OCI-M1 (cell line): ENCODE measurements at places on chromosomes 1 and 21.

- DNase-seq = peak; percentile 66
Observed at GRCh38 chr1:10338047-10338446, 60.8 kb upstream of the PGD start.

DNA sequence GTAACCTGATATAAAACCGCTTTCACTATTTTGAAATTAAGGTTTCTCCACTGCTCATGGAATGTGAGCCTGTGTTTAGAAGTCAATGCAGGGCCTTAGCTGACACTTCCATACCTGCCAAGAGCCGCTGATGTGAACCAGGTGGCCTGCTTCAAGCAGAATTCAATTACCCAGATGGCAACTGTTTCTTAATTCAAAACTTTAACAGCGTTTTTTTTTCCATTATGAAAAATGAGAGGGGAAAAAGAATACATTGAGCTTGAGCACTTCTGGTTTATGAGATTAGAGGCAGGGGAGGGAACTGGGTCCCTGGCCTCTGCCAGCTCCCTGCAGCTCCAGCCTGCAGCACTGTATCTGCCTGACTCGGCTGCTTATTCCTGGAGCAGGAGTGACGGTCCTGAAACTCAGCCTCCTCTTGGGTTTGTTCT, 7.7 kb upstream of the ATP1A1 start:
- DNase-seq = peak; percentile 24

- no peak for DNase-seq
Observed at GRCh38 chr1:103180660-103181059, 72.3 kb upstream of the COL11A1 start.

GRCh38 chr1:10528066-10529014, 53.6 kb downstream of the PEX14 start:
- DNase-seq = no peak

DNA sequence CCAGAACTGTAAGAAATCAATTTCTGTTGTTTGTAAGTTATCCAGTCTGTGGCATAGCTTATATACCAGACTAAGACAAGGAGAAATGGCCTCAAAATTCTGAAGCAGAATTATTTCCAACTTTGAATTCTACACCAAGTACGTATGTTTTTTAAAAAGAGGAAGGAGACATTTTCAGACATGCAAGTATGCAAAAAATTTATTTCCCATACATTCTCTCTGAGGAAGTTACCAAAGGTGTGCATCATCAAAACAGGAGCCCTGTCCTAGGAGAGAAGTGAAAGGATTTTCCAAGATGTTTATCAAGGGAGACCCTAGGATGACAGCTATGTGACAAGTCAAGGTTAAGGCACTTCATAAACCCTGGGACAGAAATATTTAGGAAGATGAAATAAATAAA, 49.3 kb upstream of the RABGAP1L start:
- no peak for DNase-seq

DNA sequence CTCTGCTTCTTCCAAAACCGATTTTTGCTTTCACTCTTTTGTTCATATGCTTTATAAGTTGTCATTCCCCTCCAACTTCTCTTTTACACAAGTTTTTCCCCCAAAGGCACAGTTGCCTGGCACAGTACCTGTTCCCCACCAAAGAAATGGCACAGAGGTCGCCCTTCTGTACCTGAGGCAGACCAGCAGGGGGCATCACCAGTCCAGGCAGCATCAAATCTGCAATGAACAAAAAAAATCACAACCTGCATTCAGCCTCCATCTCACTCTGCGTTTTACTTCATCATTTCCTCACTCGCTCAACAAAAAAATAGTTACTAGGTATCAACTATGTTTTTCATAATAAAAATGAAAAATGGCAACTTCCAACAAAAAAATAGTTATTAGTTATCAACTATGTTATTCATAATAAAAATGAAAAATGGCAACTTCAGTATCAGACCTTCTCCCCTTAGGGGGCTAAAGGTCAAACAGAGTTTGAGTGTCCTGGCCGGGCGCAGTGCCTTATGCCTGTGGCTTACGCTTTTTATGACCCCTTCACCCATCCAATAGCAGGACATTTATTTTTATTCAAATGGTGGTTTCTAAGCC, 4.1 kb downstream of the EIF2D start:
- DNase-seq = peak; percentile 61

DNA sequence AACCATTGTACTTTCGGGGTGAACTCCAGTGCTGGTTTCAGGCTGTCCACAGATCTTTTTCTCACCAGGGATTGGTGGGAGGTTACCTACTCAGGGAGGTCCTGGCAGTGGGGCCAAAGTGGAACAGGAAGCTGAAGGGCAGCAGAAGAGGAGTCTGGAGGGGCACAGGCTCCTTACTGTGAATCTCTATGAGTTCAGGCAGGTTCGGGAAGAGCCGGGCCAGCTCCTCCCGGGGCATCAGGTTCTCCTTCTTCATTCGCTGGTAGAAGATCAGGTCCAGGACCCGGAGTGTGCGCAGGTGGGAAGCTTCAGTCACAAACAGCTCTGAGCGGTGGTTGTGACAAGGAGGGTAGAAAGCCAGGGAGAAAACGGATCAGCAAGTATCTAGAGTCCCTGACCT, 26.7 kb downstream of the LRRC71 start:
- no peak for DNase-seq

- DNase-seq = no peak
Observed at GRCh38 chr21:37915941-37916309, 332 bp downstream of the KCNJ6 start.

- no peak for DNase-seq
Observed at GRCh38 chr1:41414296-41414695, 53.1 kb downstream of the FOXO6 start.

- no peak for DNase-seq
Observed at GRCh38 chr1:238323490-238323889, 432.8 kb upstream of the ZP4 start.

DNA sequence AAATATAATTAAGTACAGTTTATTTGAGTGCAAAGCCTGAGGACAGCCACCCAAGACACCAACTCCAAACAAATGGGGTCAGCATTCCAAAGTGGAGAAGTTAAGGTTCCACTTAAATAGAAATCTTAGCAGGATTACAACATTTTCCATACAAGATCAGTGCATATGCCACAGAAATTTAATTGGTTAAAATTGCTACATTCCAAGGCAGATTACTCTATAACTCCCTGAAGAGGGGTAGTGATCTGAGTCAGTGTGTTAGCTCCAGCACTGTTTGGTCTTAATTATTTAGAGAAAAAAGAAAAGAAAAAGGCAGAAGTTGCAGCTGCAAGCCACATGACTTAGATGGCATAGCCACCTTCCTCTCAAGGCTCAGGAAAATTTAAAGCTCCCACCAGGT, 297.5 kb downstream of the HHIPL2 start:
- DNase-seq = no peak
